Activated CD4-positive, CD25-positive, alpha-beta regulatory T cell (primary cell): ENCODE measurements at places on chromosomes 1 and 21.

GRCh38 chr21:25891596-25891995 is 156.8 kb downstream of the GABPA start:
- DNase-seq, result no peak

- DNase-seq, result peak; percentile 44
Observed at GRCh38 chr1:33256471-33257206, at the start of gene ZNF362. Gene ZNF362 (plus strand): TSS chr1:33256492. CDS start chr1:33270575, 14,083 bp downstream.

- DNase-seq, result no peak
Observed at GRCh38 chr1:173916667-173917066, 460 bp downstream of the SERPINC1 start.

DNA sequence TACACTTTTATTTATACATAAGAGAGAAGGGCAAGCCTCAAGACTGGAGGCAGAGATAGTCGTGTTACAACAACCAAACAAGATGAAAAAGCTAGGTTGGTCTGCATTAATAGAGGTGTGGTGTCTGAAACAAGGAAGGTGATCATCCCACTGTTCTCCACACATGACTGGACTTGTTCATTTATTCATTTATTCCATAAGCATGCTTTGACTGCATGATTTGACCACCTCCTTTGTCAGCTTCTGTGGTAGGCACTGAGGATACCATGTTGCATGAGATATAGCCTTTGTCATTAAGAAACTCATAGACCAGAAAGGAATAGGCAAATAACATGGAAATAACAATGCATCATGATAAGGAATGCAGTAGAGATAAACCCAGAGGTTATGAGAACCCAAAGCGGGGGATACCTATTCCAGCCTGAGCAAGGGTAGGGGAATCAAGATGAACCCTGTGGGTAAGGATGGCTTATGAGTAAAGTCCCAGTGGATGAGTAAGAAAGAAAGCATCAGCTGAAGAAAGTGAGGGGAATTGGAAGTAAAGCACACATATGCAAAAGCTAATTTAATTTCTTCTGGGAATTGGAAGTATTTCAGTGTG is 173.7 kb upstream of the FGGY start:
- no peak for DNase-seq

DNA sequence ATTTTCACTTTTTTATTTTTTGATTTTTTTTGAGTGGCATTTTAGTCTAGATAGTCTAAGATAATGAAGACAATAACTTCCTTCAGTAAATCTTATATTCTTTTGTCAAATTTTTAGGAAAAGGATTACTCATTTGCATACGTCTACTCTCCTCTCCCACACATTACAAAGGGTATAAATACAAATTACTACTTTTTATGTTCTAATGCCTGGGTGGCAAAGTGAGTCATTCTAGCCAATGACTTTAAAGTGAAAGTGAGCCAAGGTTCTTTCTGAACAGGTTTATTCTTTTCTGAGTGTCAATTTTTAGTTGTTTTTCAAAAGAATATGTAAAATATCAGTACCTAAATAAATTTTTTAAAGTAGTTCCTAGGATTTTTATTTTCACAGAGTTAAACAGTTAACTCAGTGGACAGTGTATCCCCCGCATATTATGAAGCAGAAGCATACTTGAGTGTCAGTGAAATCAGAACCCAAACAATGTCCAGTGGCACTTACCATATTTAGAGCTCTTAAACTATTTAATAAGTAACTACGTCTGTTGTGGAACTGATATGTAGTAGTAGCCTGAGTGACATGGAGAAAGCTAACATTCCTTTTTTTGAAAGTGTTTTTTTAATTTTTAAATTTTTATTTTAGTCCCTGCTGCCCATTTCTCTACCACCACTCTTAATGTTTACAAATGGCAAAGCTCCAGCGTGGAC is 141.7 kb downstream of the PHTF1 start:
- DNase-seq, result no peak

DNA sequence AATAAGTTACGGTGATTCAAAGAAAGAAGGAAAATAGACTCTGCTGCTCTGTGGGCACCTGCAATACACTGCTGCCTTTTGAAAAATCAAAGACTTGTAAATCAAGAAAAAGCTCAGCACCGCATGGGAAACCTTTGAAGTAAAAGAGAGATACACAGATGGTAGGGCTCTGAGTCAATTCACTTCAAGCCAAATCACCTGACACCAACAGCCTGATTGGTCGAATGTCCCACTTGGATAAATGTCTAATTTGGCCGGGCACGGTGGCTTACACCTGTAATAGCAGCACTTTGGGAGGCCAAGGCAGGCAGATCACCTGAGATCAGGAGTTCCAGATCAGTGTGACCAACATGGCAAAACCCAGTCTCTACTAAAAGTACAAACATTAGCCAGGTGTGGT is 19.2 kb upstream of the RCAN3 start:
- DNase-seq, result no peak

DNA sequence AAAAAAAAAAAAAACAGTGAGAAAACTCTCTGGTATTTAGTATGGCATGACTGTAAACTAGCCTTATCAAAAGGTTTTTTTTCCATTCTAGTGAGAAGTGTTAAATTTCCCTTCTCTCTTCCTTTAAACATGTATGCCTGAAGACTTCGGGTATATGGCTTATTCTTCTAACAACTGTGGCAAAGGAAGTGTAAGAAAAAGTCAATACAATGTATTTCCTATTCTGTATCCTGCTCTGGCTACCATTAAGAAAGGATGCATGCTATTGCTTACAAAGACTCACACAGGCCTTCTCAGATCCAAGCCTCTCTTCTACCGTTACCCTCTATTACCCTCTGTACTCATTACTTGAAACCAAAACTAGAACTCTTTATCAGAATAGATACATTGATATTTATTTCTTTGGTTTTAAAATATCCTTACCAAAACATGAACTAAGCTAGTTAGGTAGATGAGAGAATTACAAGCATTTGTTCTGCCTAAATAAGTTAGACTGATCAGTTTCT is 8.4 kb downstream of the CEPT1 start:
- no peak for DNase-seq

GRCh38 chr1:110676970-110677369 is 2.2 kb upstream of the KCNA3 start:
- DNase-seq, result no peak

- no peak for DNase-seq
Observed at GRCh38 chr1:20730690-20731056, 1.8 kb downstream of the SH2D5 start.

GRCh38 chr1:83705091-83705490 is 293.8 kb downstream of the TTLL7 start:
- DNase-seq, result no peak

DNA sequence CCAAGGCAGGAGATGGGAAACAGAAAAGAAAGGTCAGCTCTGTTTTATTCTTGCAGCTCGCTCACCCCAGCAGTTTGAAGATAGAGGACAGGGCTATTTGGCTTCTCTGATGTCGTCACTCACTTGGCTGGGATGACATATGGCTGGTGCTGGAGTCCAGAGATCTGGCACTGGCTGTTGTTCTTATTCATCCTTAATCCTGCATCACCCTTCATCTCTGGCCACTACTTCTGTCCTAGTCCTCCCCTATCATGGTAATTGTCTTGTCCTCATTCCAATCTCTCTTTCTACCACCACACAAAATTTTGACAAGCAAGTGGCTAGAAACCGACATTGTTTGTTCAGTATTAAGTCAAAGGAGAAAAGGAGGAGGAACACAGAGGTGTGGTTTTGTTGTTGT is 103.8 kb upstream of the PDE4B start:
- DNase-seq, result no peak

- DNase-seq, result no peak
Observed at GRCh38 chr1:94100785-94101612, 19.9 kb downstream of the ABCA4 start.

GRCh38 chr1:85394130-85394529 is 70.8 kb downstream of the DDAH1 start:
- no peak for DNase-seq

DNA sequence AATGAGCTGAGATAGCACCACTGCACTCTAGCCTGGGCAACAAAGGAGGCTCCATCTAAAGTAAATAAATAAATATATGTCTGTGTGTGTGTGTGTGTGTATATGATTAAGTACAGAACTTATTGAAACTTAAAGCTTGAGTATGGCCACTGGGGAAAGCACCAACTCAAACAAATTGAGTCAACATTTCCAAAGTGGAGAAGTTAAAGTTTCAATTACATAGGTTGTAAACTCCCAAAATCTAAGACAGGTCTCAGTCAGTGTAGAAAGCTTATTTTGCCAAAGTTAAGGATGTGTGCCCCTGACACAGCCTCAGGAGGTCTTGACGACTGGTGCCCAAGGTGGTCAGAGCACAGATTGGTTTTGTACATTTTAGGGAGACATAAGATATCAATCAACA is 458.9 kb upstream of the RGS18 start:
- DNase-seq, result no peak

GRCh38 chr1:4048076-4048475 is 148.0 kb upstream of the C1orf174 start:
- no peak for DNase-seq

- DNase-seq, result no peak
Observed at GRCh38 chr1:185377831-185378230, 60.8 kb upstream of the IVNS1ABP start.

- no peak for DNase-seq
Observed at GRCh38 chr21:44051462-44051941, 39.4 kb downstream of the TRAPPC10 start.

DNA sequence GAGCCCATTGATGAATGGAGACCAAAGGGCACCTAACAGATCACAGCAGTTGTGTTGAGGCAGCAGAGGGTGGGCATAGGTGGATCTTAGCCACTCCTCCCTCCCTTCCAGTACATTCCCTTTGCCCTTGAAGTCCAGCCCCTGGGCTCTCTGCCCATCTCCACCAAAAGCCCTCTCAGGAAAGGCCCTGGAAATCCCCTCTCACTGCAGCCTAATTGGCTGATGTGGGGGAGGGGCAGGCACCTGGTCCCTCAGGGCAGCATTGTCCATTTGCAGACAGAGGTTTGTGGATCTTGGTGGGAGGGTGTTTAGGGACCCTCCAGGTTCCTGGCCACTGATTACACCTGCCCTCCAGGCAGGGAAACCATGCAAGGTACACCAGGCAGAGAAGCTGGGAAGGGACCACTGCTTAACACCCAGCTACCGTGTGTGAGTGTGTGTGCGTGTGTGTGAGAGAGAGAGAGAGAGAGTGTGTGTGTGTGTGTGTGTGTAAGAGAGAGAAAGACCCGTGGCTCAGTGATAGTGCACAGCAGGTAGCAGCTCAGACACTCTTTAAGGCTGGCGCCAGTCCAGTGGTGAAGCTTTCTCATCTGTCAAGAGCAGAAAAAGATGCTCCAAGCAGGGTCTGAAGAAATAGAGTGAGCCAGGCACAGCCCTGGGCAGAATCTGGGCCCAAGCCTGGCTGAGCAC is 71.1 kb downstream of the MATN1 start:
- no peak for DNase-seq

DNA sequence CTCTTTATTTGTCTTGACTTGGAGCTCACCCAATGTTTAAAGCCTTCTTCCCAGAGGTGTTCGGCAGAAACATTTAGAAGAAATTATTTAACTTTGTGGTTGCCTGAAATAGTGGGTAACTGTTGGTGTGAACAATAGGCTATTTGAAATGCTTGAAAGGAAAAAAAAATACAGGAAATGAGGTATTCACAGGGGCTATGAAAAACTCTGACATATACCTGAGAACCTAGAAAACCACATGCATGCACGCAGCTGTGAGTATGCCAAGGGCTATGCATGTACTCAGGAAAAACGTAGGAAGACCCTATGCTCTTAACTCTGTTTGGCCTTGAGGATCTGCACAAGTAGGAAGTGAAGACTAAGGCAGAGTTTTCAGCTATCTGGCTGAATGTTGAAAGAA is 16.4 kb upstream of the RNF186 start:
- DNase-seq, result no peak

- no peak for DNase-seq
Observed at GRCh38 chr1:198788561-198789064, 149.8 kb downstream of the PTPRC start.

GRCh38 chr1:163774401-163774945 is 452.7 kb downstream of the NUF2 start:
- no peak for DNase-seq
